ENCODE measurements at places on chromosomes 13 and 19.

- DNase-seq = no peak
Measured at GRCh38 chr19:3977242-3978143, 6.6 kb upstream of the DAPK3 start.

DNA sequence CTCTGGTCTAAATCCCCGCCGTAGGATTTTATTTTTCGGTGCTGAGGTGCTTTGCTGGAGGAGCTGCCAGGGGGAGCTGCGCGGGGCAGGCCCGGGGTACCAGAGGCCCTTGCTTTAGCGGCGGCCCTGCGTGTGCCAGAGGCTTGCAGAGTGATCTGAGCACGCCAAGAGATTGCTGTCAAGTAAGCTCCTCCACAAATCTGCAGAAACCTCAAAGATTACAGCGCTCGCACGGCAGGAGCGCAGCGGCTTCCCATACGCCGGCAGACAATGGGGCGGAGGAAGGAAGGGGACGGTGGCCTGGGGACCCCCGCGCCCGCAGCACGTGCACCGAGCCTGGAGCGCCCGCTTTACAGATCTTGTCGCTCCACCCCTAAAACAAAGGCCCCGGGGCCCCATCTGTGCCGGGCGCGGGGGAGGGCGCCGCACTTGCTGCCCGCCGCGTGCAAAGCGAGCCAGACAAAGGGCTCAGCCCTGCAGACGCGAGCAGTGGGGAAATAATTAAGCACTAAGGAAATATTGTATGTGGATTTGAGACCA is 9.1 kb upstream of the C19orf12 start:
- DNase-seq = peak; percentile 47

DNA sequence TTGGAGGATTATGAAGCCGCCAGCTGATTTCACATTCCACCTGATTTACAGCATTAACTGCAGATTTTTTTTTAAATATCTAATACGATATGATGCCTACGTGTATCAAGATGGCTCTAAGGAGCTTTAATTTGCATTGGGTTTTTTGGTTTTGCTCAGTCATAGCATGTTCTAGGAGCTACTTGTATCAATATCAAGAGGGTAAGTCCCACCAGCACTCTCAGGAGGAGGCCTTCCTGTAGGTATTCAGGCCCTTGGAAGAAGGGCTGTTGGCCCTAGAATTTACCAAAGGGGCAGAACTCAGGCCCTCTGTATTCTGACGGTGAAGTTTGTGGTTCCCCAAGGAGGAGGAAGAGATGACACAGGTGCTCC is 97.2 kb upstream of the IPO5 start:
- DNase-seq = no peak

DNA sequence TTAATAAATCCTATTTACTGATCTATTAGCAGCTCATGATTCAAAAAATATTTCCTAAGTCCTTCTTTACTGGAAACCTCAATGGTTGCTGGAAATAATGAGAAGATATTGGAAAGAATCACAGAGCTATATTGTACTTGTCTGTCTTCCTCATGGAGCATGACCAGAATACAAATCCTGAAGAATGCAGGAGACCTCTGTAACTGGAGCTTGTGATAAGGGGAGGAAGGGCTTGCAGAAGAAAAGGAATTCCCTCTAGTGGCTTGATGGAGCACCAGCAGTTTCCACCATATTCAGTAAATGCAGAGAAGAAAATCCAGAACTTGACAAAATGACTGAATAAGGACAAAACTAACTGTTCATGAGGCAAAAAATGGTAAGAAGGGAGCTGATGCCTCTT is 1333.1 kb downstream of the EFNB2 start:
- DNase-seq = no peak

- DNase-seq = no peak
Measured at GRCh38 chr13:81987159-81987558, 1646.2 kb upstream of the SPRY2 start.

GRCh38 chr13:63696055-63696454 is 2280.4 kb upstream of the PCDH20 start:
- no peak for DNase-seq

- no peak for DNase-seq
Measured at GRCh38 chr13:100106705-100107104, 17.8 kb downstream of the PCCA start.

DNA sequence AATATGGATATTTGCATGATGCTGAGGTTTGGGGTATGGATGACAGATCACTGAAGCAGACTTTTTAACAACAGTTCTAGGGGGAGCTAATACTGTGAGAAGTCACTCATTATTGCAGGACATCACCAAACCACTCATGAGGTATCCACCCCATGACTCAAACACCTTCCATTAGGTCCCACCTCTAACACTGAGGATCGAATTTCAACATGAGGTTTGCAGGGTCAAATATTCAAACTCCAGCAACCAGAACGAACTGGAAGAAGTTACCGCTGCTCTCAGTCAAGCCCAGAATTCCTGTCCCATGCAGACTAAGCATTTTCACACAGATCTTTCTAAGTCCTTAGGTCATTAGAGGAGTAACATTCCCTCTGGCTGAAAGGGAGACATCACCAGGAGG is 758.9 kb downstream of the UQCRFS1 start:
- no peak for DNase-seq

- DNase-seq = no peak
Measured at GRCh38 chr13:48653472-48653939, at the start of gene CYSLTR2. Gene CYSLTR2 (plus strand): TSS chr13:48653929. CDS start chr13:48706818, 52,889 bp downstream.

GRCh38 chr13:104823709-104824108 is 1711.8 kb downstream of the EFNB2 start:
- DNase-seq = no peak

- DNase-seq = no peak
Measured at GRCh38 chr19:51466723-51467122, 8.5 kb upstream of the SIGLEC8 start.

DNA sequence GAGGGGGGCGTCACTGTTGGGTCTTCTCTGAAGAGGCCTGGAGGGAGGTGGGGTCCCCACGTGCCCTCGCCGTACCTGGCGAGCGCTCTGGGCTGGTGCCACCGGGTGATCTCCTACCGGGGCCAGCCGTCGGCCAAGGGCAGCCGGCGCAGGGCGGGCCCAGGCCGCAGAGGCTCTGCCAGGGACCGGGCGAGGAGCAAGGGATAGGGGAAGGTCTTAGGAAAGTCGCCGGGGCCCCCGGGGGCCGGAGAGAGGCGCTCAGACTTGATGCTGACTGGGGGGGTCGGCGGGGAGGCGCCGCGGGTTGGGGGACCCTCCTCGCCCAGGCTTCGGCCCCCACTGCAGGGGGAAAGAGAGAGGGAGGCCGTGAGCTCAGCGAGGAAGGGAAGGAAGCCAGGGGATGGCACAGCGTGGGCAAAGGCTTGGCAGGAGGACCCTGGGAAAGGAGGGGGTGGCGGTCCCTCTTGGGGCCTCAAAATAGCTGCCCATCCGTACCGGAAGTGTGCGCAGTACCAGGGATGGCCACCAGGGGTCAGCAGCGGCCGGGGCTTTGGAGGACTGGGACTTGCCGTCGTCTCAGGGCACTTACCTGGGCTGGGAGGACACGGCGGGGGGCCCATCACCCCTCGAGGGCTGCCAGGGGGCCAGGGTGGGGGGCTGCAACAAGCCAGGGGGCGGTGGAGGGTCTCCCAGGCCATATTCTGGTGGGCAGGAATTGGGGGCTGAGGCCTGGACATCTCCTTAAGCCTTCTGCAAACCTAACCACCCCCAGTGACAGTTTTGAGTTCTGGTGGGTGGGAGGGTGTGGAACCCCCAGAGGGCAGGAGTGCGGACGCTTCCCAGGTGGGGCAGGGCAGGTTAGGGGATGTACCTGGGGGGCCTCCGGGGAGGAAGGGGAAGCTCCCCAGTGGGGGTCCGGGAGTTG is 7.7 kb upstream of the TMEM161A start:
- peak; percentile 42 for DNase-seq

GRCh38 chr13:46685006-46685730 is 111.8 kb downstream of the ESD start:
- no peak for DNase-seq

GRCh38 chr13:40732658-40733057 is 38.3 kb downstream of the MRPS31 start:
- DNase-seq = no peak

GRCh38 chr13:98507282-98507797 is 69.6 kb downstream of the STK24 start:
- DNase-seq = peak; percentile 36

DNA sequence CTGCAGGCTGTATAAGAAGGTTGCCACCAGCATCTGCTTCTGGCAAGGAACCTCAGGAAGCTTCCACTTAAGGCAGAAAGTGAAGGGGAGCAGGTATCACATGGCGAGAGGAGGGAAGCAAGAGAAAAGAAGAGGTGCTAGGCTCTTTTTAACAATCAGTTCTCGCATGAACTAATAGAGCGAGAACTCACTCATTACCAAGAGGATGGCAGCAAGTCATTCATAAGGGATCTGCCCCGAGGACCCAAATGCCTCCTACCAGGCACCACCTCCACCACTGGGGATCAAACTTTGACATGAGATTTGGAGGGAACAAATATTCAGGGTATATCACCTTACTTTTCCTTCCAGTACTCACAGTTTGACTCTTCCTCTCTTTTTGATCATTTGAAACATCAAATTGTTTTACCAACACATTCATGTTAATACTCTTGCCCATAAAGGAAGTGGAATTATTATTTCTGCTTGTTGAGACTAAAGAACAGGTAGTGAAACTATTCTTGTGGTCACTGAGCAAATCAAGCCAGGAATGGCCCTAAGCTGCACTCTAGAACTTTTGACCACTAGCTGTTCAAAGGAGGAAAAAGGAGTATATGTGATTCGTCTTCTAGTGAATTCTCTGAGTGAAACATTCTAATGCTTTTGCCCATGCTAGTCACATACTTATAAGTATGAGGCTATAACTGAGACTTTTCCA is 45.0 kb downstream of the LACC1 start:
- DNase-seq = no peak

DNA sequence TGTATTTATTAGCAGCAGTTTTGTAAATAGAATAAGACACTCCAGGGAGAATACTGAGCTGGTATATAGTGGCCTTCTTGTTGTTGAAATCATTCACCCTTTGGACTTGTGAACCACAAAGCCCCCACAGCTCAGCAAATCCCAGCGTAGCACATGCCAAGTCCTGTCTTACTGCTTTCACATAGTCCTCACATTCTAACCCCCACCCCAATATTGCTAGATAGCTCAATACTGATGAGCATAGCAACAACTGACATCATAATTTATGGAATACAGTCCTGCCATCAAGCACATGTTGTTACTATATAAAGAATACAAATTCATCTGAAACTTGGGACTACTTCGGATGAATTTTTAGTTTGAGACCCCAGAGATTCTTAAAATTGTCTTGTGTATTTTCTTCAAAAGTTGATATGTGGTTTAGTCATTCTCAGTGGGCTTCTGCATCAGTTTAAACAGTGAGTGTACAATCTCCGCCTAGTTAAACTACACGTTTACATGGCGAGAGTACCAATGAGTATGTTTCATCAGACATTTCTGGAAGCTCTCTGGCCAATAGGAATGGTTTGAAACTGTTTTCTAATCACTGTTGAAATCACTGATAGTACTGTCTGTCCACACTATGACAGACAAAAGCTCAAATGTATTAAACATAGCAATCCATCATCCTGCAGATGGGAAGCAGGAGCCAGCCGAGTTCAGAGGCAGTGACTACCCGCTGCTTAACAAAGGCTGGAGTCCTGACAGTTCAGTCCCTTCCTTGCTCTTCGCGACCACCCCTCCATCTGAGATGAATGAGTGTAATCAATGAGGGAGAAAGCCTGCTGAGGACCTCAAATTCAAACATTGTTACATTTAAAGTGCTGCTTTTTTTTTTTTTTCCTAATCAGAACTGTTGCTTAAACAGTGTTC is 15.2 kb downstream of the DACH1 start:
- no peak for DNase-seq

DNA sequence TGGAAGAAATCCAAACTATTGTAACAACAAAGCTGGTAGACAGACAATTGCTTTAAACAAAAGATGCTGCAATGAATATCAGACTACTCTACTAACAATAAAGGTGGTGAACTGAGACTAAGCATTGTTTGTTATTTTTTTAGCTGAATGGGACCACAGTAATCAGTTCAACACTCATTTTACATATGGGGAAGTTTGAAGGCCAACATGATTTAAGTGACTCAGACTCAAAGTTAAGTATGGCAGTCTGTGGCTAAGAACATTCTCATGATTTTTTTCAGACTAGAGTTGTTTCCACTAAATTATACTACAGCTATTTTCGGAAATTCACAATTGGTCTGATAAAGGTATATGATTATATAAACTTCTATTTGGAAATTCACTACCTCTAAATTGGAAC is 10.4 kb downstream of the EXOSC8 start:
- DNase-seq = no peak

GRCh38 chr19:45117167-45117594 is 24.2 kb downstream of the PPP1R37 start:
- DNase-seq = no peak

GRCh38 chr13:112103260-112103838 is 36.4 kb downstream of the SOX1 start:
- no peak for DNase-seq

DNA sequence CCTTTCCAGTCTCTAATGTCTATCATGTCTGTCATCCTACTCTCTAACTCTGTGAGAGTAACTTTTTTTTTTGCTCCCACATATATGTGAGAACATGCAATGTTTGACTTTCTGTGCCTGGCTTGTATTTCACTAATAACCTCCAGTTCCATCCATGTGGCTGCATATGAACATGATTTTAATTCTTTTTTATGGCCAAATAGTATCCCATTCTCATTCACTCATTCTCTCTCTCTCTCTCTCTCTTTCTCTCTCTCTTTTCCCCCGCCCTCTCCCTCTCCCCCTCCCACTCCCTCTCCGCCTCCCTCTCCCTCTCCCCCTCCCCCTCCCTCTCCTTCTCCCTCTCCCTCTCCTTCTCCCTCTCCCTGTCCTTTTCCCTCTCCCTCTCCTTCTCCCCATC is 52.0 kb downstream of the DNAJC3 start:
- DNase-seq = no peak

DNA sequence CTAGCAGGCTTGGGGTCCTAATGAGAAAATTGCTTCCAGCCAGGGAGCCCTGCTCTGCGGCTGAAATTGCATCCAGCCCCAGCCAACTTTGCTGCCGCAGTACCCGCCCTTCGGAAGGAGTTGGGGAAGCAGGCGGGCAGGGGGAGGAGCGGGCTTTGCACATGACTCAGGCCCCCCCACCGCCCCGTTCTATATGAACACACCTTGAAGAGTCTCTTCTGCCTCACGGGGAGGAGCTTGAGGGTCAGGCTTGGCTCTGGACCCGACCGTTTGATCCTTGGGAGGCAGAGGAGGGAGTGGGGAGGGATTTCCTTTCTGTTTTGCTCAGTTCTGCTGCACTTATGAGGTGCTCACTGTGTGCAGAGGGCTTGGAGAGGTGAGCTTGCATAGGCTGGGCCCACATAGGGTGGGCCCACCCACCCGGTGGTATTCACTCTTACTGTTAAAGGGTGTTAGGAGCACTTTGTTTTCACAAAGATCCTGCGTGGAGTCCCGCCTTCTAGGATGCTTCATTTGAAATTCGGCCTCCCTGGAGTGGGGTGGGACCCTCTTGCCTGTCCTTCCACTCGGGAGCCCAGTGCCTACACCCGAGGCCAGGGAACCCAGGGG is 46.5 kb downstream of the LYL1 start:
- no peak for DNase-seq

- DNase-seq = no peak
Measured at GRCh38 chr19:39826311-39826945, 7.5 kb downstream of the DYRK1B start.
